ENCODE measurements at places on chromosomes 5 and 9.
A peak's percentile ranks its signal among the peaks of the same experiment; 100 is the strongest.

GRCh38 chr5:34519489-34520220, 136.5 kb upstream of the RAI14 start:
- DNase-seq, result no peak

DNA sequence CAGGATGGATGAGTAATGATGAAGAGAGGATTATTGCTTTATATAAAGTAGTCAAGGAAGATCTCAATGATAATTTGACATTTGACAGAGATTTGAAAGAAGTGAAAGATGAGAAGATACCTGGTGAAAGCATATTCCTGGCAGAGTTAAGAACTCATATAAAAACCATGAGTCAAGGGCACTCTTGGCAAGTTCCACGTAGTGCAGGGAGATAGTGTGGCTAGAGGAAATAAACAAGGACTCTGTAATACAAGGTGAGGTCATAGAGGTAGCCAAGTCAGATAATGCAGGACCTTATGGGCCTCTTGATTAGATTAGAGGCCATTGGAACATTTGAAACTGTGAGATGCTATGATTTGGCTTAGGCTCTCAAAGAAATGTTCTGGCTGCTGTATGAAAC, 72.3 kb downstream of the HCN1 start:
- no peak for DNase-seq

- DNase-seq, result no peak
Measured at GRCh38 chr5:133686566-133686965, 74.2 kb upstream of the FSTL4 start.

DNA sequence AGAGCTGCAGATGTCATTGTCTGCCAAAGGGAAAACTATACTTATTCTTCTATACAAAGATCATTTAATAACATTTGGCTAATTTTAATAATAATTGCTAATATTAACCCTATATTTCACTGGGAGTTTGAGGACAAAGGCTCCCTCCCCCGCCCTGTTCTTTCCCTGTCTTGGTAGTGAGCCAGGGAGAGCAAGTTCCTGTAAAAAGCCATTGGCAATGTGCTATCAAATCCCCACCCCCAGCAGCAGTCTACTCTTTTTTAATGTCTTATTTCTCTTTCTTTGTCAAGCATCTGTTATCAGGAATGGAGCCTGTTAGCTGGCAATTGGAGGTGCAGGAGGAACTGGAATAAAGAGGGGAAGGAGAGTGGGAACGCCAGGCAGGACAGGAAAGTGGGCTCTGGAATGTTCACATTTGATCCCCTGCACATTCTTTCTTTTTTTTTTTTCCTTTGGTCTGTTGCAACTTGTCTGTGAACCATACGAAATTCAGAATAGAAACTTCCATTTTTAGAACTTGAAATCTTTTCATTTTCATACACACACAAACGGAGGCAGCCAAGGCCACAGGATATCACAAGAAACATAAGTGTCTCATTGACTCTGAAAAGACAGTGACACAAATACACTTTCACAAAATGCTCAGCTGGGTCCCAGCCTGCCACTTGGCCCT, 664.8 kb upstream of the ZNF608 start:
- peak; percentile 31 for DNase-seq

DNA sequence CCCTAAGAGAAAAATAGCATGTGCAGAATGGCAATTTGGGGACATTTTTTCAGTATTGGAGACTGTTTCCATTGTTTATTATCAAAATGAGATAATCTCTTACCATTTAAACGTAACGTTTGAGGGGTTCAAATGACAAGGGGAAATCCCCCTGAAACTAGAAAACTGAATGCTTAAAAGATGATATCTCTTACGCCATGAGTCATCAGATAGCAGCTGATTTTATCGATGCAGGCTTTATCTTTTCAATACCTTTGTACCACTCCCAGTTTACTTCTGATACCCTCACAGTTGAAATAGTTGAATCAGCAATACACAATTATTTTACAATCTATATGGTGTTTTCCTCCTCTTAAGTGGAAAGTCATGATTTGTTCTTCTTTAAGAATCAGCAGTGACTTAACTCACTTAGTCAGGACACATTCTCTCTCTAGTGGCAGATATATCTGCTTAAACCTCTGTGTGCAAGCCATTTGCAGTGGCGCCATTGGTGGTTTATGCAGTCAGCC, 29.2 kb downstream of the OSMR start:
- no peak for DNase-seq

GRCh38 chr5:58972301-58972700, 389.4 kb downstream of the RAB3C start:
- no peak for DNase-seq

GRCh38 chr5:1858436-1858835, 24.3 kb downstream of the IRX4 start:
- DNase-seq, result no peak

DNA sequence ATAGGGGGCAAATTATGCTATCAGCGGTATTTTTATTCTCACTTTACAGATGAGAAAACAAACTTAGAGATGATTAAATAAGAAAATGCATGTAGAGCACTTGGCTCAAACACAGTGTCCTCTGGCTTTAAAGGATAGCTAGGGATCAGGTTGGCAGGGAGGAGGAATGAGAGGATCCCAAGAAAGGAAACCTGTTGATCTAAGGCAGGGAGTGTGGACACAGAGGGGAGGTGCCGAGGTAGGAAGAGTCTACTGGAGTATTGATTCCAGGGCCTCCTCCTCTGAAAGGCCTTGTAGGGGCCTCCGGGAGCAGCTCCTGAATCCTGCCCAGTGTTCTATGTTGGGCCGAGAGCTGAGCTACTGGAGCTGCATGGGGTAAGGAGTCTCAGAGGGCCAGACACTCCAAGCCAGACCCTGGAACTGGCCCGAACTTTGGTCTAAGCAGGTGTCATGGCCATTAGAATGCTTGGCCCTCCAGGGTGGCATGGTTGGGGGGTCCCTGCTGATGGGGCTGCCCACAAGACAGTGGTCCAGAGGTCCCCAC, 30.4 kb upstream of the TCF7 start:
- DNase-seq, result no peak

- DNase-seq, result no peak
Measured at GRCh38 chr5:10366310-10367272, 13.1 kb downstream of the MARCHF6 start.

DNA sequence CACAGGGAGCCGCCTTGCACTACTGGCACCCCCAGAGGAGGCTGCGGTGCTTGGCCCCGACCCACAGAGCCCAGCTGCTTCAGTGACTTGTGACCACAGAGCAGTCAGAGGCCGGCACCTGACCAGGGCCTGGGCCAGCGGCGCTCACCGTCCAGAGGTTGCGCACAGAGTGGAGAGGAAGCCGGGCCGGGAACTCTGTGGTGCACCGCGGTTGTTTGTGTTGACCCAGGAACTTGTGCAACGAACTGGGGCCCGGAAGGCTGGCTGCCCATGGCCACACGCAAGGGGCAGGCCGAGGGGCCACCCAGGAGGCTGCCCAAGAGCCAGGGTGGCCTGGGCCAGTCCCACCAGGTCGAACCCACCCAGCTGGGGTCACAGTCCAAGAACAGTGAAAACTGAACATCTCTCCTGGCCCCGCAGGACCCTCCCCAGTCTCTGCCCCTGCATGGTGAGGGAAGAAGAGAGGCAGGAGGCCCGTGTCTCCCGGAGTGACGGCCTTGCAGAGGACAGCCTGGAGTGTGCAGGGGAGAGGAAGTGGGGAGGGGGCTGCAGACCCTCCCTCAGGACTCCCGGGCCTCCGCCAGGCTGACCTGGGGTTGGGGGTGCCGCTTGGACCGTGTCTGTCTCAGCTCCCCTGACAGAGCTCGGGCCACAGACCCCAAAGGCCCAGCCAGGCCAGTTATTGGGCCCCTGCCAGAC, 42.8 kb upstream of the EGFL7 start:
- DNase-seq, result no peak

DNA sequence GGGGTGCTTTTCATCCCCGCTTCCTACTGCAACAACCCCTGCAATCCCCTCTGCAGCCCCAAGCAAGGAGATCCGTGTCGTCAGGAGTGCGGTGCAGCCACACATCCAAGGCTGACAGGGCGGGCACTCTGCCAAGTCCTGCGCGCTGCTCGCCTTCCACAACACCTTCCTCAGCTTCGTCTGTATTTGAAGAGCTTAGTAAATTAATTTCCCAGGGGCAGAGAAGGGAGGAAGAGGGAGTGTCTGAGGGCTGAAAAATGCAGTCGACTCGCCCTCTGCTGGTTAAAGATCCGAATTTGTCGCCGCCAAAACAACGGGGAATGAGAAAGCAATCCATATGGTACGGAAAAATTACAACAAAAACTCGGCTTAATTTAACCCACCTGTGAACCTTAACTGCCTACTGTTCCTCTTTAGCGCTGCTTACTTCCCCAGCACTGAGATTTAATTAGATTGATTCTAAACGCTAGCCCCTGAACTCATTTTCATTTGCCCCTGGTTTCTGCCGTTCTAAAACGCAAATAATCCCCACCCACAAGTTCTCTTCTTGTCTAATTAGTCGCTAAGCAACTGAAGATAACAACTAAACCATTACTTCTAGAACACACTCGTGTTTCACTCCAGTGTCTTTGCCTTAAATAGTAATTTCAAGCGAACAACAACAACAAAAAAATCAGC, 10.9 kb upstream of the PCDHB1 start:
- DNase-seq, result no peak

DNA sequence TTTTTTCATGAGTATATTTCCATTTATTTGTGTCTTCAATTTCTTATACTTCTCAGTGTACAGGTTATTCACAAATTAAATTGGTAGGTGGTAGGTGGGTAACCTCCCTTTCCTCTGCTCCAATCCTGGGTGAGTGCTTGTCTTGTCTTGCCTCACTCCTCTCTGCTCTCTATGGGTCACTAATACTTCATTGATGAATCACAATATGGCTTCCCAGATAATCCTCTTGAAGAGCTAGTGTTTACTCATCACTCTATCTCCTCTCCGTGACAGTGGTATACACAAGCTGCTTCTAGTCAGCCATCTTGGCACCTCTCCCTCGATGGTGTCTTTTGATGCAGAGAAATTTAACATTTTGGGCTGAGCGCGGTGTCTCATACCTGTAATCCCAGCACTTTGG, 331.8 kb upstream of the NMUR2 start:
- DNase-seq, result no peak

DNA sequence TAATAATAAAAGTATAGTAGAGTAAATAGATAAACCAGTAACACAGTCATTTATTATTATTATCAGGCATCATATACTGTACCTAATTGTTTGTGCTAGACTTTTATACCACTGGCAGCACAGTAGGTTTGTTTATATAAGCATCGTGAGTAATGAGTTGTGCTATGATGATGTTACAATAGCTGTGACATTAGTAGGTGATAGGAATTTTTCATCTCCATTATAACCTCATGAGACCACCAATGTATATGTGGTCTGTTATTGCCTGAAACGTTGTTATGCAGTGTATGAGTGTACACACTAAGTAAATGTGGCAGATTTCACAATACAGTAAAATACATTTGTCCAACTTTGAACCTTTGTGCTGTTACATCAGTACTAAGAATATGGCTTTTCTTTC, 72.7 kb upstream of the SPATA31D4 start:
- DNase-seq, result no peak

DNA sequence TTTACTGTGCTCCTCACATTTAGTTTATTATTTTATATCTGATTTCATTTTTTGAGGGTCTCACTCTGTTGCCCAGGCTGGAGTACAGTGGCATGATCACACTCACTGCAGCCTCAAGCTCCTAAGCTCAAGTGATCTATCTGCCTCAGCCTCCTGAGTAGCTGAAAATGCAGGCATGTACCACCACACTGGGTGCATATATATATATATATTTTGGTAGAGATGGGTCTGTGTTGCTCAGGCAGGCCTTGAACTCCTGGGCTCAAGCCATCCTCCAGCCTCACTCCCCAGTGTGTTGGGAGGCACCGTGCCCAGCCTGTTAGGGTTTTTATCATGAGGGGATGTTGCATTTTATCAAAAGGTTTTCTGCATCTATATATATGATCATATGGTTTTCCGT, 39.8 kb upstream of the ZNF354B start:
- DNase-seq, result no peak

DNA sequence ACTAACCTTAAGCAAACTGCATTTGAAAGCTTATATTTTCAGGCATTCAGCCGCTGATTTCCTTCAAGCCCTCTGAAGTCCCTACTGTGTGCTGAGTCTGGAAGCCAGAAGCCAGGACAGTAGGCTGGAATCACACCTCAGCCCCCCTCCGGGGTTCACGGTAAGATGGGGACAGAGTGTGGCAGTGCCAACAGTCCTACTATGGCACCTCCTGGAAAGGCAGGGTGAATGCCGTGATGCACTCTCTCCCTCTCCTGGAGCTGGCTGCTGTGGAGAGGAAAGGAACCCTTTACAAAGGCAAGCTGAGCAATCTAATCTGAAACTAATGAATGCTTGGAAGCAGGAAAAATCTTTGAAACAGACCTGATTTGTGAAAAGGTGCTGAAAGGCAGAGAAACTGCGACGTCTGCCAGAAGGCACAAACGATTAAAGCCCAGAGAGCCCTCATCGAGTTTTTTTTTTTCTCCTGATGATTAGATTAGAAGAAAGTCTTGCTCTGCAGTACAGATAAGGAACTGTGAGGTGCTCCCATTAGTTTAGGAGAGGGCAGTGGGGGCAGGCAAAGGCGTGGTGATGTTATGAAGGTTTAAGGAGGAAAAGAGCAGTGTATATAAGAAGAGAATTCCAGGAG, 21.0 kb downstream of the ANKH start:
- no peak for DNase-seq

DNA sequence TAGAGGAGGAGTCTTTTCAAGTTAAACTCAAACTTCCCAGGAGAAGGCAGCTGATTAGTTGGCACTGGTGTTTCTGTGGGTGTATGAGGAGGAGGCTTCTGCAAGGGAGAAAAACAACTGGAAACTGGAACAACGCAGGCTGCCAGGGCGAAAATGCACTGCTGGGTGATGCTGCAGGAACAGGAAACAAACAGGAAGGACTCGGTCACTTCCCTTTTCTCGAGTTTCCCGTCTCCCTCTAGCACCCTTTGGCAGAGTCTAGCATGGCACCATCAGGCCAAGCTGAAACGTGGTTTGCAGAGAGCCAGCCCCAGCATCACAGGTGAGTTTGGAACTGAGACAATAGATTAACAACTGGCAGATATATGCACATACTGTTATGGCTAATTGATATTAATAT, 77.5 kb upstream of the CAST start:
- DNase-seq, result no peak

GRCh38 chr5:127969651-127970050, 113.9 kb upstream of the SLC12A2 start:
- no peak for DNase-seq

GRCh38 chr5:157047898-157048297, 11.0 kb downstream of the HAVCR1 start:
- no peak for DNase-seq

DNA sequence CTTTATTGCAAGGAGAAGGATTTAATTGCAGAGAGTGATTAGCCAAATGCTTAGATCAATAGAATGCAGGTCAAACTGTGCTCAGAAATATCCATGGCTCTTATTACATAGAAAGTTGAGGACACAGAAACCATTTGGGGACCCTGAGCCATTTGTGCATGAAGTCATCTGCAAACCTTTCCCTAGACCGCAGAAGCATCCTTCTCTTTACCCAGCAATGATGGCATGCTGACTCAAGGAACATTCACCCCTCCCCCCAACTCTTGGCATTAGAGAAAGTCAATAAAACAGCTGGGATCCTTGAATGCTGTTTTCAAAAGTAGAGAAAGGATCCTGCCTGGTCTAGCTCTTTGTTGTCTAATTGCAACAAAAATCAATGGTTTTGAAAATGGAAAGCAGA, 73.5 kb downstream of the PPP2R2B start:
- no peak for DNase-seq

Data from right renal pelvis (tissue), 4 donors.